ENCODE measurements at places on chromosomes 3 and 15.

DNA sequence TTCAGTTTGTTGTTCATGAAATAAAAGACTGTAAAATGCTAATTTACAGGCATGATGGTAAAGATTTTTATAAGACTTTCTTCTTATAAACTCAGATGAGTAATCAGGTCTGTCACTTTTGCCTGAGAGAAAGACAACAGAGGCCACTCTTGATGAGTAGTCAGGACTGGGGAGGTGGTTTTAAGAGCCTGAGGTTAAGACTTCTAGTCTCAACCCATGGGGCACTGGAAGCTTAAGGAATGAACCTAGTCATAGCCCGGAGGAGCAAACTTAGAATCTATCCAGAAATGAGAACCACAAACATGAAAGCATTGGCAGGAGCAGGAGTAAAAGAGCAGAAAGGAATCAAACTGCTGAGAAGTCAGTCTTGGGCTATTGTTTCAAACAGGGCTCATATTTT is 846.3 kb upstream of the ARPP21 start:
- DNase-seq: peak; percentile 69

- DNase-seq: peak; percentile 96
Measured at GRCh38 chr3:190064112-190064511, 56.6 kb downstream of the P3H2 start.

DNA sequence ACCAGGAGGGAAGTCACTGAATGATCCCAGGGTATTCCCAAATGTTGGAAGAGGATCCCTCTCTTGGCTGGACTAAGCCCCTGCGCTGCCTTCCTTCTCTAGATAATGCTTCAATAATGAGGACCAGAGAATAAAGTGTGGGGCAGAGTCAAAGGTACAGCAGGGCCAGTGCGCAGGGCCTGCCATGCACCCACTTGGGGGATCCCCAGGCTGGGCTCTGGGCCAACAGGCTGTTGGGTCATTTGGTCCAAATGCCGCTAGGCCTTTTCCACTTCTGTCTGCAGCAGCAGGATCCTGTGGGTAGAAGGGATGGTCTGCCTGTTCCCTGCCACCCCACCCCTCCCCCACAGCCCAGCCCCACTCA is 5.7 kb upstream of the CLK3 start:
- no peak for DNase-seq

- DNase-seq: peak; percentile 8
Measured at GRCh38 chr3:25662736-25663320, 1.9 kb downstream of the TOP2B start.

DNA sequence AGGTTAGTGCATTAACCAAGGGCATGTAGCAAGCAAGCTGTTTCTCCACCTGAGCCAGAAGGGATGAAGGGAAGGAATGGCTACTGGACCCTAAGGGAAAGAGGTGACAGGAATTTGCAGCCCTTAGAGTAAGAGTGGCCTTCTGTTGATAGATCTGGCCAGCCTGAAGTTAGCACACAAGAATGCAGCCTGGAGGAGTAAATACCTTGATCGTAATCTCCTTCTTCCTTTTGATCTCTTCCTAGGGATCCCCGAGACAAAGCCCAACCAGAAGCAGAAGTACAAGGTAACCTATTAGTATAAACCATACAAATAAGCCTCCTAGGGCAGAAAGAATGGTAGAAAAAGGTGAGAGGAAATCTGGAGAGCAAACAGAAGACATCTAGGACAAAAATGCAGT is 134.6 kb downstream of the ATP8B4 start:
- no peak for DNase-seq

DNA sequence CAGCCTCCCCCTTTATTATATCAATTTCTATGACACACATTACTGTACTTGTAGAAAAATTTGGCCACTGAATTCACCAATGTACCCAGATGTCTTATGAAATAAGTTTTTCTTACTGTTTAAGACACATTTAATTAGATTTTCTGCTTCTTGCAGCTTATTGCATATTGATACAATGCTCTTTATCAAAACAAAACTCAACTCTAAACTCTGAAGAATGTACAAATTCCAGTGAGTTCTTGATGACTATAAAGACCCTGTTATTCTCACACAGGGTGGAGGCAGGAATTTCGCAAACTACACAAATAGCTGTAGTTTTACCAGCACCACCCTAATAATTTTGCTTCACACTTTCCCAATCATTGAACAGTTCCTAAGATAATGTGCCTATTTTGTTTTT is 22.0 kb downstream of the CMTM6 start:
- DNase-seq: no peak

DNA sequence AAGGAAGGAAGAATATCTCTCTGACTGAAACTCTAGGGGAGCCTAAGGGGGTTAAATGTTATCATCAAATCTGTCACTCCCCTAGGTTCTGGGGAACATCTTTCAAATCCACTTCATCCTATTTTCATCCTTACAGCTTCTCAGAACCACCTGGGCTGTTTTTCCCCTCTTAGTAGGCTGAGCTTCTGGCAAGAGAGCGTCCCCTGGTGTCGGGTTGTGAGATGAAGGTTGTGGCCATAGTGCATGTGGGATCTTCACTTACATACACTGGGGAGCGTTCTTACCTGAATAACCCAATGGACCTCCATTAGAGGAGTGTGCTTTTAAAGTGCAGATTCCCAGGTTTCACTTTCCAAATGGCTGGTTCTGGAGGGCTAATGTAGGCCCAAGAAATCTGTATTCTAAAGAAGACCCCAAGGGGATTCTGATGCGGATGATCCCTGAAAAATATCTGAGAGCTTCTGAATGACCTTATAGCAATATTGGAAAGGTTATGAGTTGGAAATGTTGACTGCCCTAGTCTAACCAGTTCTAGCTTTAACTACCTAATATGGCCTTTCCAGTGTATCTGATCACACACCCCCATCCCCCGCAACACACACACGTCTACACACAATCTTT is 663.7 kb downstream of the AGBL1 start:
- peak; percentile 2 for DNase-seq

GRCh38 chr3:157469561-157470294 is 33.1 kb downstream of the PTX3 start:
- DNase-seq: peak; percentile 39

GRCh38 chr3:69016901-69017300 is 3.4 kb upstream of the EOGT start:
- DNase-seq: no peak

DNA sequence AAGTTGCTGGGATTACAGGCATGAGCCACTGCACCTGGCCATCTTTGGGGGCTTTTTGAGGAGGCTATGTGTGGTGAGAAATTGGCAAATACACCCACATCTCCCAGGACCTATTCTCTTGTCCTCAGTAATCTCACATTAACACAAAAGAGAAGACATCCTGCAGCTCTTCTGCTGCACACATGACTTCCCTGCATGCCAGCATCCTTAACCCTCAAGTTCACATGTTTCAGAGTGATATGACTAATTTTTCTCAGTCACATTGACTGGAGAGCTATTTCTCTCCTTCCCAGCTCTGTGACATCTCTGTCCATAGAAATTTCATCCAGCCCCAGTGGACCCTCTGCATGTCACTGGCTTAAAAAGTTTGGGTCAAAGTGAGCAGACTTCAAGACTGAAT is 1.9 kb upstream of the SKIC8 start:
- peak; percentile 38 for DNase-seq

GRCh38 chr15:63340878-63341277 is 40.8 kb downstream of the CA12 start:
- no peak for DNase-seq

- DNase-seq: no peak
Measured at GRCh38 chr3:45216021-45216609, 10.0 kb downstream of the TMEM158 start.

- DNase-seq: peak; percentile 52
Measured at GRCh38 chr15:98658831-98659699, 10.7 kb downstream of the IGF1R start.

DNA sequence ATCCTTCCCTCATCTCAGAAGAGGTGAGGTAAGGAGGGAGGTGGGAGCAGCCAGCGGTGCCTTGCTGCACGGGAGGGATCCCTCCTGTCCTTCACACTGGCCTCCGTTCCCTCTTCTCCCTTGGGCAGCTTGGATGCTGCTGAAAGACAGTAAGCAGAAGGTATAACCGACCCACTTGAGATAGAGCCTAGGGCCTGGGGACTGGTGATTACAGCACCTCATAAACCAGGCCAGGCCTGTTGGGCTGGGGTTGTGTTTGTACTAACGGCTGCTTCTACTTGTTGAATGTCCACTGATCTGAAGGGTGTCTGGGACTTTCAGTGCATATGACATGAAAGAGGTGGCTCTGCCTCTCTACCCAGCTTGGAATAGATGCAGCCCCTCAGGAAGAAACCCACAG is 25.0 kb downstream of the SEMA6D start:
- no peak for DNase-seq

- peak; percentile 34 for DNase-seq
Measured at GRCh38 chr3:30180310-30181177, 425.9 kb upstream of the TGFBR2 start.

DNA sequence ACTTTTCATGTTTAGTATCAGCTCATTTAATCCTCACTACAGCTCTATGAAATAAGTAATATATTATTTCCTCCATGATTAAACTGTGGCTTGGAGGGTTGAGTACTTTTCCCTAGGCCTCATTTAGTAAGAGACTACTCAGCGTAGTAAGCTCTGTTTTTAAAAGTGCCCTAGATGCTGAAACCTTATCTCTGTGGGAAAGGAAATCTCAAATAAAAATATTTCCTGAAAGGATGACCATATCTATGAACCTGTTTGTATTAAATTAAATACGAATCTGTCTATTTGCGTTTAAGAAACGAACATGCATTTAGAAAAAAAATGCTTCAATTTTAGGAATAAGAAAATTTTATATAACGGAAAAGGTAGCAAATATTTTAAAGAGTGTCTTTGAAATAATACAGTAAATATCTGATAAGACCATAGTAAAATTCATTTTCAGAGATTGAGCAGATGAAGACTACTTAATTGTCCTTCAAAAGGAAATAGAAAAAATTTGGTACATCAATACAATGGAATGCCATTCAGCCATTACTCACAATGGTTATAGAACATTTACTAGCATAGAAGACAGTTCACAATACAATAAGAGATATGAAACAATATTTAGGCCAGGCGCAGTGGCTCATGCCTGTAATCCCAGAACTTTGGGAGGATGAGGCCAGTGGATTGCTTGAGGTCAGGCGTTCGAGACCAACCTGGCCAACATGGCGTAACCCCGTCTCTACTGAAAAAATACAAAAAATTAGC is 56.2 kb downstream of the ATG7 start:
- no peak for DNase-seq

DNA sequence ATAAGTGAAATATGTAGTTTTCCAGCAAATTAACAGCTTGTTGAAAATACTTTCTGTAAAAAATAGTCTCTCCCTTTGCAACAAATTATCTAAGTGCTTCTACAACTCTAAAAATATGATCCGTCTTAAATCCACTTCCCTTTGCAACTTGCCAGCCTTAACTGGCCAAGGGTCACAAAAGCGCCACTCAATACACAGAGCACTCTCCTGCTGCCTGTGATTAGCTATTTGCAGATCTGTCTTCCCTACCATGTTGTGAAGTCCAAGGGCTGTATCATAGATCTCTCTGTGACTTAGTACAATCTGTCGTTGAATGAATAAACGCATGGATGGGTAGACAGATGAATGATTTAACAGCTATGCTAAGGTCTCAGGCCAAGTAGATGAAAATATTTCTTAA is 76.2 kb downstream of the ITGB5 start:
- DNase-seq: no peak

DNA sequence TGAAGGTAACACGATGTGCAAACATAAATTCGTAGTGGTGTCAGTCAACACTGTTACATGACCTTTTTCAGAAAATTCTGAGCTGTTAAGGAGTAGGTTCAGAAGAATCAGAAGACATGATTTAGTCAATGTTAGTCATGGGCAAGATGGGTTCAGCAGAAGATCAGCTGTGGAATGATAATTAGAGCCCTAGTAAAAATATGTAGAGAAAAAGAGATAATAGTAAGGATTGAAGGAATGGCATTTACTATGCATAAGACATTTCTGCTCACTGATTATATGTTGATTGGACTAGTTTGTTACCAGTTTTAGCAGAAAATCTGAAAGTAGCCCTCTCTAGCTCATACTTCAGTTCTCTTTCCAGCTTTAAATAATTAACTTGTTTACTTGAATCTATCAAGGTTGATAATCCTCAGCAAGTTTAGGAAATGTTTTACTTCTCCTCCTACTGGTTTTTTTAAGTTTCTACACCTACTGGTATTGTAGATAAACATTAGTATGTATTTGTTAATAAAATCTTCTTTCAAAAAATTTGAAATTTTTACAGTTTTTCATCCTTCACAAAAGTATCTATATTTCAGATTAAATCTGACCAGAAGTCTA is 98.6 kb downstream of the ALCAM start:
- peak; percentile 43 for DNase-seq

DNA sequence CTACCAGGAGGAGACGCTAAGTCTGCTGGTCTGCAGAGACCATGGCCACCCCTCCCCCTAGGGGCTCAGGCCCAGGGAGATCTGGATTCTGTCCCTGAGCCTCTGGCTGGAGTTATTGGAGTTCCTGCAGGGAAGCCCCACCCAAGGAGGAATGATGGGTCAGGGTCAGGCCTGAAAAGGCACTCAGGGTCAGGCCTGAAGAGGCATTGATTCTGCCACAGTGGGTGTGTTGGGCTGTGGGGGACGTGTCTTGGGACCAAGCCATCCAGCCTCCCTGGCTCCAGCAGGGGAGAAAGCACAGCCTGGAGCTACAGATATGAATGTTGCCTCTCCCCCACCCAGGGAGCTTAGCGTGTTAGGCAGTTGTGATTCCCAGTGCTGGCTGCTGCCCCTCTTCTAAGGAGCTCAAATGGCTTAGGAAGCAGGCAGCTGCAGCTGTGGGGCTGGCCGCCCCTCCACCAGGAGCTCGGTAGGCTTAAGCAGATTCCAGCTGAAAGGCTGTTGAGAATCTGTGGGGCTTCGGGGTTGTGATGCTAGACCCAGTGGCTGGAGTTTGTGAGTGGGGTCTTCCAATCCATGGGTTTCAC is 176.7 kb downstream of the CHL1 start:
- no peak for DNase-seq

- DNase-seq: peak; percentile 40
Measured at GRCh38 chr15:71131601-71132362, 16.5 kb downstream of the THSD4 start.

- DNase-seq: peak; percentile 91
Measured at GRCh38 chr3:178381555-178381954, 154.7 kb upstream of the KCNMB2 start.

DNA sequence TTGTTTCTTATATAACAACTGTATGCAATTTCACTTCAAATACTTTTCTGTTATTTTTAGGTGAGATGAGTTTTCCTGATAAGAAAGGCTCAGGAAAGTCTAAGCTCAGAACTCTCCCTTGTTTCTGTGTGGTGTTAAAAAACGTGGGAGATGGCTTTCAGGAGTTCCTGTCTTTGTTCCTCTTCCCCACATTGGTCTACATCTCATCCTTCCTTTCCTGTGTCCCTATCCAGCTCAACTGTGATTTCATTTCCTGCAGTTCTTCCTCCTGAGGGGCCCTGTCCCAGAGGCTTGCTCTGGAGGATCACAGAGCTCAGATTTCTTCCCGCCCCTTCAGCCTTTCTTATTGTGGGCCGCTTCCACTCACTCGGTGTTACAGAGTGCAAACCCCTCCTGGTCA is 11.2 kb downstream of the SEC13 start:
- no peak for DNase-seq

GRCh38 chr15:98802187-98802586 is 153.8 kb downstream of the IGF1R start:
- DNase-seq: no peak

All from fibroblast of skin of right biceps (primary cell).